Eye (tissue), 1 donor: ENCODE measurements at places on chromosomes 1 and 21.

DNA sequence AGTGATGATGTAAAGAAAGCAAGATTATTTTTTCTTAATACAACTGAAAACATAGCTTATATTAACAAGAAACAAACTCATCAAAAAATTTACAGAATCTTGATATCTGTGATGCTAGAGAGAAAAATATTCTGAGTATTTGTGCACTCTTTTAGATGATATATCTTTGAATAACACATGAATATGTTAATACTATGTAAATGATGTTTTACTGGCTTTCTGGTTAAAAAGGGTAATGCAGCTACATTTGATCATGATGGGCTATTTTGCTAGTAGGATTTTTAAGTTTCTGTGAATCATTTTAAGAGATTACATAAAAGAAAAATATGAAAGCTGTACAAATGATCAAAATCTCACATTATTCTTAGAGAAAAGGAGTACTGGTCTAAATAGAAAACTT, 114.5 kb downstream of the GRIK1 start:
- no peak for DNase-seq

DNA sequence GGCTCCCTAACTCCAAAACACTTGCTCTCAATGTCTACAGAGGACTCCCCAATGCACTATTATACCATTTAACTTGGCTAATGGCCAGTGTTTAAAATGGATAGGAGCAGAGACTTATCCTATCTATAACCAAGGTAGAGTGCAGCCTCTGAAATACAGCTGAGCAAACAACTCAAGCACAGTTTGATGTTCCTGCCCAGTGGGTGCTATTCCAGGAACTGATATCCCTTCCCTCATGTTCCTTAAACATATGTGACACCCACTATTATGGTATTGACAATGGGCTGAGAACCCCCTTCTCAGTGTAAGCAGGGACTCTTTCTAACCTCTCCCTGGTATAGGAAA, 51.7 kb downstream of the SH3GLB1 start:
- DNase-seq = no peak

DNA sequence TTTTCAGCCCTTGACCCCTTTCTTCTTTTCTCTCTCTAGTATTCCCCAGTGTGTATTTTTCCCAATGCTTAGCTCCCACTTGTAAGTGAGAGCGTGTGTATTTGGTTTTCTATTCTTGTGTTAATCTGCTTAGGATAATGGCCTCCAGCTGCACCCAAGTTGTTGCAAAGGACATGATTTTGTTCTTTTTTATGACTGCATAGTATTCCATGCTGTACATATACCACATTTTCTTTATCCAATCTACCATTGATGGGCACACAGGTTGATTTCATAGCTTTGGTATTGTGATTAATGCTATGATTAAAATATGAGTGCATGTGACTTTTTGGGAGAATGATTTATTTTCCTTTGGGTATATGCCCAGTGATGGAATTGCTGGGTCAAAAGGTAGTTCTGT, 104.8 kb downstream of the PDE4B start:
- no peak for DNase-seq

- no peak for DNase-seq
Observed at GRCh38 chr1:10286244-10286643, 75.9 kb downstream of the KIF1B start.

GRCh38 chr21:35503671-35504070, 454.6 kb upstream of the RUNX1 start:
- DNase-seq = peak; percentile 19

GRCh38 chr1:201028461-201028889, 5.0 kb upstream of the KIF21B start:
- DNase-seq = no peak

GRCh38 chr1:107225706-107226105, 84.9 kb downstream of the NTNG1 start:
- no peak for DNase-seq

DNA sequence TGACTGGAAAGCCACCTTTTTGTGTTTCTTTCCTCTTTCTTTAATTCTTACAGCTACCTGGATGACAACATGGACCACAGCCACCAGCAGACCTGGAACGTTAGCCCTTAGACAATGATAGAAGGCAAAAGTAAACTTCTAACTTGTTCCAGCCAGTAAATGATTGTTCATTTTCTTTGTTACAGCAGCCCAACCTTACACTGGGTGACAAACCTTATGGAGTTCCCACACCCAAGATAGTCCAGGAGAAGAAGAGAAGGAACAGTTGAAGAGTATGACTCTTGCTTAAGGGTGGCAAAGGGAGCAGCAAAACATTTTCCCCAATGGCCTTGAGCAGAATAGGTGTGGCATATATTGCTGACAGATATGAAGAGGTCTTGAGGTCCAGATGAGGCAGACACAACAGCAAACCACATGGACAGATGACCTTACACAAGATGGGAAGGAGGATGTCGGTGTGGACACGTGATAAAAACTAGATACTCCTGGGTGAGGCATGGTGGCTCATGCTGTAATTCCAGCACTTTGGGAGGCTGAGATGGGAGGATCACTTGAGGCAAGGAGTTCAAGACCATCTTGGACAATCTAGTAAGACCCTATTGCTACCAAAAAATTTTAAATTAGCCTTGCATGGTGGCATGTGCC, 11.8 kb upstream of the FAM76A start:
- DNase-seq = no peak

- DNase-seq = no peak
Observed at GRCh38 chr1:227033880-227034279, 93.8 kb downstream of the COQ8A start.

GRCh38 chr1:172882385-172882784, 168.4 kb downstream of the TNFSF18 start:
- DNase-seq = no peak

GRCh38 chr1:15669074-15669473, 15.0 kb upstream of the PLEKHM2 start:
- no peak for DNase-seq

DNA sequence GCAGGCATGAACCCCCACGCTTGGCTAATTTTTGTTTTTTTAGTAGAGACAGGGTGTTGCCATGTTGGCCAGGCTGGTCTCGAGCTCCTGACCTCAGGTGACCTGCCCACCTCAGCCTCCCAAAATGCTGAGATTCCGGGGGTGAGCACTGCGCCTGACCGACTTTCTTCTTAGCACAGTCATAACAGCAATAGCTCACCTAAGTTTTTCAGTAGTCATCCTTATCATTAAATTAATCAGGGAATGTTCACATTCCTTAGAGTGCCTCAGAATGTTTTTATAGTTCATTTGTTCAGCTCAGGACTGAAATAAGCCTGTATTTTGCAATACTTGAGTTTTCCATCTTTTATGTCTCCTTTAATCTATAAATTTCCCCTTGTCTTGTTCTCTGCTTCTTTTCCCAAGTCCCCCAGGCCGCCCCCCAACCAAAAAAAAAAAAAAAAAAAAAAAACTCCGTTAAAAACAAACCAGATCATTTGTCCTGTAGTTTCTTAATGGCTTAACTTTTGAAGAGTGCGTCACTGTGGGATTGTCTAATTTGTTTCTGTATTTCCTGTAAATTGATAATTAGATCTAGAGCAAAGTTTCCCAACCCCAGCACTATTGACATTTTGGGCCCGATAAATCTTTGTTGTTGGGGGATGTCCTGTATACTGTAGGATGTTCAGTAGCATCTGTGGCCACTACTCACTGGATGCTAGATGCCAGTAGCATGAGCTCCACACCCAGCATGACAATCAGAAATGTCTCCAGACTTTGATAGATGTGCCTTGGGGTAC, 120.7 kb downstream of the ITSN1 start:
- DNase-seq = no peak

GRCh38 chr1:36481771-36482723, 666 bp downstream of the CSF3R start:
- no peak for DNase-seq

GRCh38 chr1:63004868-63005267, 220.9 kb downstream of the ATG4C start:
- DNase-seq = no peak

DNA sequence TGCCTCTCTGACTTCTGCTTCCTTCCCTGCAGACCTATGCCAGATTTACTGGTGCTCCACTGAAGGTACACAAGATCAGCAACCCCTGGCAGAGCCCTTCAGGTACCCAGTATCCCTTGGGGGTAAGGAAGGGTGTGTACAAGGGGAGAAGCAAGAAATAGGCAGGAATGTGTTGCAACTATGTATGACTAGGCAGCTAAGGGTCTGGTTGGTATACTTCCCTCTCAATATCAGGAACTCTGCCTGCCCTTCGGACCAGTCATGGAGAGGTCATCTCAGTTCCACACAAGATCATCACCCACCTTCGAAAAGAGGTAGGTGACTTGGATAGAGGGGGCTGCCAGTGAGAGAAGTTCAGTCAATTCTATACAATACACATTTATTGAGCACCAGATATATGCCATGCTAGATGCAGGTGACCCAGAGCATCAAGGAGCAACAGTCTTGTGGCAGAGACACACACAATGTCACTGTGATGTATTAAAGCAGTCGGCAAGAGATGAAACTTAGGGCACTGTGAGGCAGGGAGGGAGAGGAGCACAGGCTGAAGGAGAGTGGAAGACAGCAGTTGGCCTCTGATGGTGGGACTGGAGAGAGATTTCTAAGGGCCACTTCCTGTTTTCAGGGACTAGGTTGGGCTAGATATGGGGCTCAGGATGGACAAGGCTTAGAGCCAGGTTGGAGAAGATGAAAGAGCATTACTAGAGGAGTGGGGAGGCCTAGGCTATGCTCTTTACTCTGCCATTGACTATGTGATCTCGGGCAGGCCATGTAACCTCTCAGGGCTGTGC, 2.0 kb downstream of the MTX1 start:
- DNase-seq = no peak

- peak; percentile 78 for DNase-seq
Observed at GRCh38 chr1:112172294-112172882, 182.9 kb upstream of the KCND3 start.

DNA sequence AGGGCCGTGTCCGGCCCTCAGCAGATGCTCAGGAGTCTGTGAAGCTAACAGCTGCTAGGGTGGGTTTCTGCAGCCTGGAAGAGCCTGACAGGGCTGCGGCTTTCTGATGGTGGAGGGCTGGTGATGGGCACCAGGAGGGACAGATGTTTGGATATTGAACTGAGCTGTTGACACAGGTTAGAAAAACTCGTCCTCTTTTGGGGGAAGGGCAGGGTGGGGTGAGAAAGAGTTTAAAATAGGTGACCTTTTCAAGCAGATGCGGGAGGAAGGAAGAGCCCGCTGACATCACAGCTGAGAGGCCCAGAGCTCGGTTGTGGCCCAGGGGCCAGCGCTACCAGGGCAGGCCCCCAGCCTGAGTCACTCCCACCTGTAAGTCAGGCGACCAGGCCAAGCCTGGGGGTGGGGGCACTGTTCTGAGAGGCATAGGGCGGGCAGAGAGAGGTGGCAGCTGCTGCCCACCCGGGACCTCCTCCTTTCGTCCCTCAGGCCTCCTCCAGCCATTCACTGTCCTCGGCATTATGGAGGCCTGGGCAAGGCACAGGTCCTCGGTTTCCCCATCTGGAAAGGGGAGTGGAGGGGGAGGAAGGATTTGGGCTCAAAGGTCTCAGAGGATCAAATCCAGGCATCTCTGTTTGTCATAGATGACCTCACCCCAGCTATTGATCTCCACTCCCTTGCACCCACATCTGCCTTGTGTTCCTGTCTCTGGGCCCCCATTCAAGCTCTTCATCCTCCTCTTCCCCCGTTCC, 32.3 kb upstream of the ID3 start:
- DNase-seq = no peak

DNA sequence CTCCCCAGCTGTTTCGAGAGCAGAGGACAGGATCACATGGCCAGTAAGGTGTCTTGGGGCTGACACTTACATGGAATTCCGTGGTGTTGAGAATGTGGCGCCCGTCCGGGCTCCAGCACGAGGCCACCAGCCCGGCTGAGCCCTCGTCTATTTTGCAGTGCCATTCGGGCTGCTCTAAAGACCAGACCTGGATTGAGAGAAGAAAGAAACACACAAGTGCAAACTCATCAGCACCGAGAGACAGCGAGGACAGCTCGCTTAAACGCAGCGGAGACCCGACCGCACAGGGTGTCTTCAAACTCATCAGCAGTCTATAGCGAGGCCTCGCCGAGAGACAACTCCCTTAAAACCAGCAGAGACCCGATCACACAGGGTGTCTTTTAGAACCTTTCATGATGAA, 3.3 kb downstream of the WRAP73 start:
- no peak for DNase-seq

DNA sequence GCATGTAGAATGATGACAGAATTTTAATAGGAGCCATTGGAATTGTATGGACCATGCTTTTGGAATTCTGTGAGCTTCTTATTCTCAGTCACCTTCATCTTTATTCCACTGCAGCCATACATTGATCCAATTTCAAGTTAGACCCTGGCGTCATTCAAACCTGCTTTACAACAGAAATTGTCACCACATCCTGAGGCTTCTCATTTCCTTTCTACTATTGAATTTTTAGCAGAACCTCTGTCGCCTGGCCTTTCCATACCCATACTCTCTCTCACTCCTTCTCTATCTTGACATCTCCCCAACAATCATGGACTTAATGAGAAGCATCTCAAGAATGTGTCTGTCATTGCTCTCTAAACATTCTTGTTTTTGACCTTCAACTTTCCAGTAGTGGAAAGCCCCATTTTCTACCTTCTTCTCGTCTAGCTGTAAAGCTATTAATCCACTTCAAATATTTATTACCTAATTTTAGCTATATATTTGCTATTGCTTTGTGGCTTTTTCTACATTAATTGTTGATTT, 74.1 kb downstream of the CRB1 start:
- no peak for DNase-seq

- DNase-seq = no peak
Observed at GRCh38 chr1:218303176-218303879, 18.2 kb downstream of the RRP15 start.

DNA sequence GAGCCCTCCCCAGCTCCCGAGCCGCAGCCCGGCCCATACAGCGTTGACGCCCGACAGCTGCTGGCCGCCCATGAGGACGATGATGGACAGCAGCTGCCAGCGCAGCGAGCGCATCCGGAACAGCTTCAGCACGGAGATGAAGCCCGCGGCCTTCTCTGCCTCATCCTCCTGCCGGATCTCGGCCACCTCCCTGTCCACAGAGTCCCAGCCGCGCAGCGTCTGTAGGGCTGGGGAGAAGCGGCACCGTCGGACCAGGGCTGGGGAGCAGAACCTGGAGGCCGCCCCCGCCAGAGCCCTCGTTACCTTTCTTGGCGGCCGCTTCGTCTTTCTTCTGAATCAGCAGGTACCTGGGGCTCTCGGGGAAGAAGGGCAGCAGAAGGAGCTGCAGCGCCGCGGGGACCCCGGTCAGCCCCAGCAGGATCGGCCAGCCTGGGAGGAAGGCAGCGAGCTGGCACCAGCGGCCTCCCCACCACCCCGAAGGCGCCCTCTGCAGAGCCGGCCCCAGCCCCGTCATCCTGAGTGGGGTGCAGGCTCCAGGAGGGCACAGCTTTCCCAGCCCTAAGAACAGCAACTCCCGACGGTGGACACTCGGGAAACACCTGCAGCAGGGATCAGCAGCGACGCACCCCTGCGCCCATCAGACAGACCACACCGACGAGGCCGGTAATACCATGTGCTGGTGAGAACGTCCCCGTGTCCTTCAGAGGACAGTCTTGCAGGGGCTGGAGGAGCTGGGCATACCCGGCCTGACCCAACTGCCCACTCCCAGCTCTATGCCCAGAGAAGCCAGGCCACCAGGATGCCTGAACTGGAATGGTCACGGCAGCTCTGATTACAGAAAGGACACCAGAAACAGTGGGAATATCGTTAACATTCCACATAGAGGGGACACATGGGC, 13.8 kb upstream of the SLC2A7 start:
- no peak for DNase-seq

- DNase-seq = no peak
Observed at GRCh38 chr1:91831132-91831930, 54.6 kb downstream of the TGFBR3 start.
